Occipital lobe (tissue), 3 donors: ENCODE measurements at places on chromosomes 1 and 21. TPM values are rescaled to one million over a fixed set of nuclear protein-coding genes. Genes with fewer than 3 reads are reported as not detected.

The STUM gene
- total RNA-seq, result 24.3 TPM

The ATP1A4 gene
- total RNA-seq, result 0.31 TPM

DNA sequence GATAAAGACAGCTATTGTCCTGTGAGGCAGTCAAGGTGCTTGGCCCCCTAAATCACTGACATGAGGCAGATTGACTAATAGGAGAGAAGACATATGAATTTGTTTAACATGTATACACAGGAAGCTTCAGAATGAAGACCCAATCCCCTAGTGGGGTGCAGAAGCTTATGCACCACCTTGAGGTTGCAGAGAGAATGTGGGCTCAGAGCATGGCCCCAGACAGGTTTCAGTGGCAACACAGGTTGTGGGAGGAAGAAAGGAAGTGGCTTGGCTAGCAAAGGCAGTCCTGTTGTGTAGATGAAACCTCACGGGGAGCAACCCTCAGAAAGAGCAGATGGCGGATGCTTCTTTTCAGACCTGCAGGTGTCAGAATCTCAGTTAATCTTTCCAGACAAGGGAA lies 37.0 kb upstream of the PARP1 start:
- no peak for DNase-seq

DNA sequence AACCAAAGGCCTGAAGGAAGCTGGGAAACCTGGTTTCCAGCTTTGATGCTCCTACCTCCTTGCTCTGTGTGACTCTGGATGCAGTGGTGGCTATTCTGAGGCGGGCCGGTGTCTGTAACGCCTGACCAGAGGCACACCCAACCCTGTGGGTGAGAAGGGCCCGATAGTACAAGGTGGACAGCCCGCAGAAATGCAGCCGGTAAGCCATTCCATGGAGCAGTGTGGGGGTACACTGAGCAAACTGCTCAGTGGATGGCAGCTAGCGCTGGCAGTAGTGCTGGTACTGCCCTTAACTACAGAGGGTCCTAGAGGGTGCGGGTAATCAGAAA lies 36.0 kb downstream of the AHDC1 start:
- no peak for DNase-seq

GRCh38 chr1:58780411-58780810 lies 3.4 kb downstream of the JUN start:
- no peak for DNase-seq

DNA sequence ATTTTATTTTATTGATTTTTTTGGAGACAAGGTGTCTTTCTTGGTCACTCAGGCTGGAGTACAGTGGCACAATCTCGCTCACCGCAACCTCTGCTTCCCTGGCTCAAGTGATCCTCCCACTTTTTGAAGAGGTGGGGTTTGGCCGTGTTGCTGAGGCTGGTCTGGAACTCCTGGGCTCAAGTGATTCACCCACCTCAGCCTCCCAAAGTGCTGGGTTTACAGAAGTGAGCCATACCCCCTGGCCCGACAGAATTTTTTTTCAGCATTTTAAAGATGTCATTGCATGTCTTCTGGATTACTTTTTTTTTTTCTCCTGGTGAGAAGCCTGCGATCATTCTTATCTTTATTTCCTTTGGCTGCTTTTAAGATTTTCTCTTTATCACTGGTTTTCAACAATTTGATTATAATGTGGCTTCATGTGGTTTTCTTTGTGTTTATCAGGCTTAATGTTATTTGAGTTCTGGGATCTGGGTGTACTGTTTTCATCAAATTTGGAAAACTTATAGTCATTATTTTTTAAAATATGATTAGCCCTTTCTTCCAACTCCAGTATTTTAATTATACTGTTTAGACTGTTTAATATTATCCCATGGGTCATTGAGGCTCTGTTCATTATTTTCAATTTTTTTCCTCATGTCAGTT lies 23.1 kb upstream of the PTBP2 start:
- no peak for DNase-seq

GRCh38 chr1:102434421-102434820 lies 437.7 kb upstream of the OLFM3 start:
- no peak for DNase-seq
